ENCODE measurements at places on chromosomes 7 and 10.

GRCh38 chr10:49798275-49798674 lies 36.2 kb upstream of the OGDHL start:
- DNase-seq: no peak

- DNase-seq: no peak
These were observed 77.3 kb upstream of the GTF2IRD1 start for GRCh38 chr7:74376256-74377036.

GRCh38 chr10:46523119-46523961 lies 33.1 kb downstream of the GPRIN2 start:
- DNase-seq: no peak

DNA sequence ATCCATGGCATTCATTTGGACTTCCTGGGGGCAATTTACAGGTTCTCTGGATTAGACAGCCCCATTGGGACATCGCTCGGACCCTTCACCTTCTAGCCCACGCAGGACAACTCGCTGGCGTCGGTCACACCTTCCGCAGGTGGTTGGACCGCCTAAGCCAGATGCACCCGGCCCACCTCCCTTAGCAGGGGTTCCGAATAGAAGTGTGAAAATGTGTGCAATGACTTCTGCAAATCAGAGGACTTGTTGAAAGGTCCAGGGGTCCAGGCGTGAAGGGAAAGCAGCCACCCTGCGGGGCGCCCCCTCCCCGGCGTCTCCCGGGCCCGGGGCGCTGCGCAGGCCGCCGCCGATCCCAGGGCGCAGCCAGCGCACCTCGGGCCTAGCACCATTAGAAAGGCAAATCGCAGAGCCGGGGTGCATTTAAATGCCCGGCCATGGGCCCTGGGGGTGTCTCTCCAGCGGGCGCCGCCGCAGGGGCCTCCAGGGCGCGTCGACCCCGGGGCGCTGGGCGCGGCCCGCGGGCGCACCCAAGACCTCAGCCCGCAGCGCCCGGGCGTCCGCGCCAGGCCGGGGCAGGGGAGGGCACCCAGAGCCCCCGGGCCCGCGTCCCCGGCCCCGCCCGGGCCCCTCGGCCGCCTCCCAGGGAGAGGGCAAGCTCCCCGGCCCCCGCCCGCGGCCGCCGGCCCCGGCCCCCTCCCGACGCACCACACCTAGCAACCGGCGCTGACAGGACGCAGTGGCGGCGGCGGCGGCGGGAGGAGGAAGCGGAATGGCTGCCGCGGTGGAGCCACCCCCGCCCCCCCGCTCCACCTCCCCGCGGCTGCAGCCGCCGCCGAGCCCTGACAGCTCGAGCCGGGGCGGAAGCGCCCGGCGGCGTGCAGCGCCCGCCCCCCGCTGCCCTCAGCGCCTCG lies 1.2 kb downstream of the JAZF1 start:
- DNase-seq: peak; percentile 56

- no peak for DNase-seq
These were observed 68.6 kb downstream of the SLC13A1 start for GRCh38 chr7:123131140-123131539.

DNA sequence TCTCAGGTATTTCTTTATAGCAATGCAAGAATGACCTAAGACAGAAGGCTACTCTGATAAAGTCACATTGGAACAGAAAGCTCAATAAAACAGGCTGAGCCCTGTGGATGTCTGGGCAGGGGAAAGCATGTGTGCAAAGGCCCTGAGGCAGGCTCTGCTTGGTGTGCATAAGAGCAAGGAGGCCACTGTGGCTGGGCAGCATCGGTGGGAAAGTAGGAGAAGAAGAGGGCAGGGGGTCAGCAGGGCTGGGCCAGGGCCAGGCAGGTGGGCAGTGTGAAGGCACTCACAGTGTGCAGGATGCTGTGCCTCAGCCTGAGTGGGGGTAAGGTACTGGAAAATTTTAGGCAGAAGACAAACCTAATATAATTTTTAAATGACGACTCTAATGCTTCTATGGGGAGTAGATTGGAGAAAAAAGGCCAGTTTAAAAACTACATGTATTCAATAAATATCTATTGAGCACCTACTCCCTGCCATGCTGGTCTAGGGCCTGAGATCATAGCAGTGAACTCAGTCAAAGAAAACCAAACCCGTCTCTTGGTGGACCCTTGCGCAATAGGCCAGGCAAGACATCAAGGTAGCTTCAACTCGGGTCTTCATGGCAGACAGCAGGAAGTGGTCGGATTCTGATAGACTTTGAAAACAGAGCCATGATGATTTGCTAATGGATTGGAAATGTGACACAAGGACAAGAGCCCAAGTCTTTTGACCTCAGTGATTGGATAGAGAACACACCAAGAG lies 572.3 kb downstream of the TCERG1L start:
- DNase-seq: no peak

- DNase-seq: no peak
These were observed 77.0 kb downstream of the ZNF277 start for GRCh38 chr7:112283382-112283910.

GRCh38 chr10:101356132-101356531 lies 2.2 kb downstream of the BTRC start:
- no peak for DNase-seq

GRCh38 chr7:38542156-38542555 lies 89.0 kb downstream of the AMPH start:
- DNase-seq: no peak

GRCh38 chr10:73965890-73966768 lies 31.8 kb upstream of the VCL start:
- no peak for DNase-seq

GRCh38 chr10:127013211-127013656 lies 108.0 kb downstream of the DOCK1 start:
- no peak for DNase-seq

- DNase-seq: no peak
These were observed 8.2 kb downstream of the TWIST1 start for GRCh38 chr7:19109000-19109946.

DNA sequence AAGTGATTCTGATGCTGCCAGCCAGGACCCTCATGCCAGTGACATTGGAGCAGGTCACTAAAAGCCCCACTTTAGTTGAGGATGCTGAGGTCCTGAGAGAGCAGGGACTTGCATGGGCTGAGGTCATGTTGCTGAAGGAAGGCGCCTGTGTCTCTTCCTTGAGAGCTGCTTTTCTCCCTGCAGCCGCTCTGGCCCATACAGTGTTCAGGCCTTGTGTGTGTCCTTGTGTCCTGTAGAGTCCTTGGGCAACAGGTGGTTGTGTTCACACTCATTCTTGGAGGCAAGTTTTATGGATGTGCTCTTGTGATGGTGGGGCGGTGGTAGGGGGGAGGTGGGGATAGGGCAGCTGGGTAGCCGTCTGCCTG lies 33.3 kb downstream of the TSPAN14 start:
- no peak for DNase-seq

GRCh38 chr7:129721068-129721467 lies 109.5 kb downstream of the NRF1 start:
- no peak for DNase-seq

DNA sequence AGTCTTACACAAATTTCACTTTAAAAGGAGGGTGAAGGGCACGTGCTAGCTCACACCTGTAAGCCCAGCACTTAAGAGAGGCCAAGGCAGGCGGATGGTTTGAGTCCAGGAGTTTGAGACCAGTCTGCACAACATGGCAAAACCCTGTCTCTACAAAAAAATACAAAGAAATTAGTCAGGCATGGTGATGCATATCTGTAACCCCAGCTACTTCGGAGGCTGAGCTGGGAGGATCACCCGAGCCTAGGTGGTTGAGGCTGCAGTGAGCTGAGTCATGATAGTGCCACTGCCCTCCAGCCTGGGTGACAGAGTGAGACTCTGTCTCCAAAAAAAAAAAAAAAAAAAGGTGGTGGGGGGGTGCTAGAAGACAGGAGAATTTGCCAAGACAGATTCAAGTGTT lies 237.3 kb upstream of the KLF14 start:
- no peak for DNase-seq

DNA sequence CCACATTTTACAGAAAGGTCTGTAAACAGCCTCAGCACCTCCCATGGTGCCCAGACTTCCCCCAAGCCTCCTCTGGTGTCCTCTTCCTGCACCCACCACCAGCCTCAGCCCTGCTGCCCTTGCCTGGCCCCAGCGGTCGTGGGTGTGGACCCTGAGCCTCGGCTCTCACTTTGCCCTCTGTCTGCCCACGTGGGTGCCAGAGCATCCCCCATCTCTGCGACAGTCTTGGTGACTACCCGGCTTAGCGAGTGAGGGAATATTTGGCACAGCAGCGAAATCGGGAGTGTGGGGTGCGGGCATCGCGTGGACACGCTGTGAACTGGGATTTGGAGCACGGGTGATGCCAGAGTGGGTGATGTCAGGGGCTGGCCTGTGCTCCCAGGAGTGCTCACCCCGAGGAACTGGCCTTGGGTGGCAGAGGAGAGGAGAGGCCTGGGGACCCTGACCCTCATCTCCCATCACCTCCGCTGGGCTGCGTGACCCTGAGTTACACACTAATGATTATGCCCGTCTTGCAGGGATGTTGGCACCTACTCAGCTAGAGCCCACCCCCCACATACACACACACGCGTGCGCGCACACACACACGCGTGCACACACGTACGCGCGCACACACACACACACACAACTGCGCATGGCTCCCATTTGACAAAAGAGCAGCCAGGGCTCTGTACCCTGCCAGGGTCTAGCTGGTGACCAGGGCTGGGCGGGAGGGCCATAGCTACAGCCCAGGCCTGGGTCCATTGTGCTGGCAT lies 8.7 kb downstream of the ELFN1 start:
- no peak for DNase-seq

DNA sequence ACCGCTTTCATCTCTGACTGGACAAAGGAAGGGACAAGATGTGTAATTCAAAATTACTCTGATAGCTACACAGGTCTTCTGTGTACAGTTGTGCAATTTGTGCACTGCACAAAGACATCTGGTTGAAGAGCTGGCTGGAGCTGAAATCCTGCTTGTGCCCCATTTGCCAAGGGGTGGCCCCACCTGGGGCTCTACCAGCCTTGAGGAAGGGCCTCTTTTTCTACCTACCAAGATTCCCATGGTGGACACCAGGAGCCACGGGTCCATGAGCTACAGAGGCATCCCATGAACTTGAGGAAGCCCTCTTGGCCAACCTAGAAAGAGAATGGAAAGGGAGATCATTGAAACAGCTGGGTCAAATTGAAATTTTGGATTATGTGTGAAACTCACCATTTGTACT lies 43.2 kb downstream of the HHEX start:
- no peak for DNase-seq

DNA sequence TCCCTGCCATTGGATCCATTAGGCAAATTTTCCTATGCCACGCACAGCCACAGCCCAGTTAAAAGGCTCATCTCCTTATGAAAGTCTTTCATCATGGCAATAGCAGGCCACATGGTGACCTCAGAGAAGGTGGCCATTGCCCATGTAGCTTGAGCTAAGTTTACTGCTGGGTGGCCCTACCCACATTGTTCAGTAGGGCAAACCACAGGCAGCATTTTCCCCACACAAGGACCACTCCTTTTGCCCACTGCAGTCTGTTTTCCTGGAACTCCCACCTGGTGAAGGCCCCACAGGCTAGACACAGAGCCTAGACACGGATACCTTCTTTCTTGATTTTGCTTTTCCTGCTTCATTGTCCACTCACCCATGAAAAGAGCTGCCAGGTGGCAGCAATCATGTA lies 101.5 kb upstream of the NPVF start:
- DNase-seq: no peak

GRCh38 chr10:124742413-124743190 lies 1.6 kb downstream of the FAM53B start:
- DNase-seq: no peak

DNA sequence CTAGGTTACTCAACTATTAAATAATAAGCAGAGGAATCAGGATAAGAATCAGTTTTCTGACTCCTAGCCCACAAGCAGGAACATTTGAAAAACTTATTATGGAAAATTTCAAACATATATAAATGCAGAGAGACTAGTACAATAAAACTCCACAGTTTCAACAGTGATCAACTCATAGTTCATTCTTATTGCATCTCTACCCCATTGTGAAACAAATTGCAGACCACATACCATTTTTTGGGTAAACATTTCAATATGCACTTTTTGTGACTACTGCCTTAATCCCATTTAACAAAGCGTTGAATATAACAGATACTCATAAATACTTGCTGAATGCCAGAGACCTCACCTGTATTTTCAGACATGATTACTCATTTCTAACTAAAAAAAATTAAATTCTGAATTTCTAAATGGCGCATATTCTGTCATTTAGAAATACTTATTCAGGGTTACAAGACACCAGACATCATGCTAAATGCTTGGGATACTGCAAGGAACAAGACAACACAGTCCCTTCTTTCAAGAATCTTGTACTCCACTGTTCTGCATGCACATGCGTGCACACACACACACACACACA lies 11.4 kb downstream of the CDK6 start:
- no peak for DNase-seq

- DNase-seq: no peak
These were observed 71.4 kb downstream of the AHR start for GRCh38 chr7:17369691-17370426.

GRCh38 chr7:5500777-5501350 lies 77.2 kb upstream of the TNRC18 start:
- DNase-seq: no peak

DNA sequence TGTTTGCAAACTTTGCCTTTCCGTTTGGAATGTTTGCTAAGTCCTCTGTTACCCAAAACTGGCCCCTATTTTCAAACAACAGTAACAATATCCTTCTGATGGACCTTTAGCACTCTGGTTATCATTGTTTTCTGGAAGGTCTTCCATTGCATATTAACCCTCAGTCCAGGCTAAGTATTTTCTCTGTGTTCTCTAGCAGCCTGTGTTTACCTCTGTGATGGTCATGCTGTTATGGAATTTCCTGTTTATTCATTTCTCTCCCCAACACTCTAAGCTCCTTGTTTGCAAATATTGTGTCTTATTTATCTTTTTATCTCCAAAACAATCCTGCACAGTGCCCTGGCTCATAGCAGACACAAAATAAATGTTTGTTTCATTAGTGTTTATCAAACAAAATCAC lies 560.3 kb downstream of the ATRNL1 start:
- DNase-seq: no peak

DNA sequence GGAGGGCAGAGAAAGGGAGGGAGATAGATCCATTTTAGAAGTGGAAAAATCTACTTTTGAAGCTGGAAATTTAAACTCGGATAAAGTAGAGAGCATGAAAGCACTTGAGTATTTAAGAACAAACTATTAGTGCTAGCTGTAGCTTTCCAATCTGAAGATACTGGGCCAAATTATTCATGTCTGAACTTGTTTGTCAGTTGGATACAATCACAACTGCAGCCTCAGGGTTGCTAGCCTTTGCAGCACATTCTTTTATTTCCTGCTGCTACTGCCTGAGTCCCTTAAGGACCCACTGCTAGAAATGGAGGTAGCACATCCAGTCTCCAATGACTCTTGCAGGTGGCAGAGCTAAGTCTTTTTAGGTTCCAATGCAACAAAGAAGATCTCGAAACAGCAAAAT lies 8.3 kb upstream of the SLC25A13 start:
- no peak for DNase-seq

Data from GM18507 (cell line).